ENCODE measurements at places on chromosomes 11 and 22.
A peak's percentile ranks its signal among the peaks of the same experiment; 100 is the strongest.

DNA sequence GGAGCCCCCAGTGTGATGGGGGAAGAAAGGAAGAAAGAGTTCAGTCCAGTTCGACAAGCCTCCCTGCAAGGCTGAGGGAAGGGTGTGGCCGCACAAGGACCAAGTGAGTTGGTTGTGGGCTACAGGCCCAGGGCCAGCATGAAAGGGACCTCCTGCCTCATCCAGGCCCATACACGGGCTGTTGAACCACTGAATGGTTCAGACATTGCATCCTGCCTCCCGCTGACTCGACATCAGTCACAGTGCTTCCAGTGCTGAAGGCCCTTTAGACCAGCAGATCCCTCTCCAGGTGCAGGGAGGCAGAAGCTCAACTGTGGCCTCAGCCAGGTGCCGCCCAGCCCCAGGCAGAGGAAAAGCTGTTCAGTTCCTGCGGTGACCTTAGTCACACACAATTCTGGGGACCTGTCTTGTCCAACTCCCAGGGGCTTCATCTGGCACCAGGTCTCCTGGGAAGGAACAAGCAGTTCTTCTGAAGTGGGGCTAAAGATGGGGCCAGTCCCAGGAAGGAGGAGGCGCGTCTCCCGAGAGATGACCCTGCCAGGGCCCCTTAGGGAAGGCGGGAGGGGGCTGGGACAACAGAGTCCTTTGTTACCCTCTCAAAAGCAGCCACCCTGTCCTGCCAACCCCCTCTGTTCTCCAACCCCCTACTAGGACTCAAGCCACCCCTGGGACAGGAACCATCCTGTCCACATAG lies 6.6 kb downstream of the ARRB1 start:
- no peak for DNase-seq

DNA sequence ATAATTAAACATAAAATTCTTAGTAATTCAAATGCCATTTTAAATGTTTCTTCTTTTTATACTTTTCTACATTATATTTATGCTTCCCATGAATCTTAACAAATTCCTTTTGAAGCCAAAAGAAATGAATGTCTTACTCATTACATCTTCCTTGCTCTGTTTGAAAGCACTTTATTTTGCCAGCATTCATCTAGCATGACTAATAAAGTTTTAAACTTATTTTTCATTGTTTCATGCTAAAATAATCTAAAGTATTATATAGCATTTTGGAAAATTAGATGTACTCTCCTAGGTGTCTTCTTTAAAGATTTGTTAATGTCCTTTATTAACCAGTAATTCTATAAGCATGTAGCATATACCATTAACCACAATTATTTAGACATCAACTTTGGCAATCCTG lies 9.7 kb upstream of the PIWIL4 start:
- DNase-seq: no peak

DNA sequence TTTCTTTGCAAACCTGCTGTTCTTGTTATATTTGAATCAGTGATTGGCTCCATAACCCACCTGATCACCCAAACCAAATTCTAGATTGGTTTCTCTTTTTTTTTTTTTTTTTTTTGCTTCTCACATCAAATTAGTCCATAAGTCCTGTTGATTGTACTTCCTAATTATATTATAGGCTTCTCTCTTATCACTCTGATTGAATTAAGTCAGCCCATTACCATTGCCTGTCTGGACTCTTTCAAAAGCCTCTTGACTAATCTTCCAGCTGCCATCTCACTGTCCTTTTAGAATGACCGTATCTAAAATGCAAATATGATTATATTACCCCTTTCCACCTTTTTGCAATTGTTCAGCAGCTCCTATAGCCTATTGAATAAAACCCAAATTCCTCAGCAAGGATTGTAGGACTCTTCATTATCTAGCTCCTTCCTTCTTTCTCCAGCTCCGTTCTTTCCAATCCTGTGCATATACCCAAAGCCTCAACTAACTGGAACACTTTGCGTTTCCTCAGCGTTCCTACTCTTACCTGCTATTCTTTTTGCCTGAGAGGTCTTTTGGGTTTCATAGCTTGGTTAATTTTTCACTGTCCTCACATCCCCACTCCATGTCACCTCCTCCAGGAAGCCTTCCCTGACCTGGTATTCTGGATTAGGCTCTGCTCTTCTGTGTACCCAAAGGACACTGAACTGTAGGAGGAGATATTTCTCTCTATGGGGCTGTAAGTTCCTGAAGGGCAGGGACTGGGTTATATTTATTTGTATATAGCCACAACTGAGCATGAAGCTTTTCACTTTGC lies 423.3 kb downstream of the TMEM135 start:
- no peak for DNase-seq

DNA sequence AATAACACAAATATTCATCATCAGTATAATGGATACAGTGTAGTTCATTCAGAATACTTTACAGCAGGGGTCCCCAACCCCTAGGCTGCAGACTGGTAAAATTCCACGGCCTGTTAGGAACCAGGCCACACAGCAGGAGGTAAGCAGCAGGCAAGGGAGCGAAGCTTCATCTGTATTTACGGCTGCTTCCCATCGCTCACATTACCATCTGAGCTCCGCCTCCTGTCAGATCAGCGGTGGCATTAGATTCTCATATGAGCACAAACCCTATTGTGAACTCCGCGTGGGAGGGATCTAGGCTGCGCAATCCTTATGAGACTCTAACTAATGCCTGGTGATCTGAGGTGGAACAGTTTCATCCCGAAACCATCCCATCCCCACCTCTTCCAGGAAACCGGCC lies 125.1 kb downstream of the SERGEF start:
- peak; percentile 80 for DNase-seq

GRCh38 chr22:21849489-21849888 lies 18.0 kb downstream of the MAPK1 start:
- no peak for DNase-seq
